ENCODE measurements at places on chromosomes 11 and 22. TPM values are rescaled to one million over a fixed set of nuclear protein-coding genes. Genes with fewer than 3 reads are reported as not detected.

The HSPB2 gene
- total RNA-seq, result 9.2 TPM

The RAPSN gene
- 0.64 TPM for total RNA-seq

The TMA7B gene
- total RNA-seq, result 0.69 TPM

The MS4A6E gene
- not detected for total RNA-seq

The CEND1 gene
- not detected for total RNA-seq

The SPTBN2 gene
- total RNA-seq, result 8.1 TPM

The SCGB1C1 gene
- total RNA-seq, result not detected

The GP1BB gene
- total RNA-seq, result 1.3 TPM

The NXPE4 gene
- total RNA-seq, result not detected

- H3K4me1 ChIP-seq, result peaks cover 6% of the 10 kb centered on the region
- no peaks in the 10 kb centered on the region for H3K27me3 ChIP-seq
- peak; percentile 7 for DNase-seq
- H3K36me3 ChIP-seq, result peaks cover 10% of the 10 kb centered on the region
Measured at GRCh38 chr11:61378713-61379313, 13.6 kb upstream of the TMEM216 start.

- H3K4me1 ChIP-seq, result no peaks in the 10 kb centered on the region
- H3K27me3 ChIP-seq, result peaks cover 27% of the 10 kb centered on the region
- DNase-seq, result no peak
- no peaks in the 10 kb centered on the region for H3K36me3 ChIP-seq
Measured at GRCh38 chr22:49139492-49140151, 688.1 kb downstream of the BRD1 start.

GRCh38 chr11:27296497-27296896, 66.5 kb downstream of the CCDC34 start:
- H3K27me3 ChIP-seq, result no peaks in the 10 kb centered on the region
- no peak for DNase-seq
- H3K36me3 ChIP-seq, result no peaks in the 10 kb centered on the region
- no peak overlapping the region for H3K4me3 ChIP-seq
- H3K27ac ChIP-seq, result no peak overlapping the region

DNA sequence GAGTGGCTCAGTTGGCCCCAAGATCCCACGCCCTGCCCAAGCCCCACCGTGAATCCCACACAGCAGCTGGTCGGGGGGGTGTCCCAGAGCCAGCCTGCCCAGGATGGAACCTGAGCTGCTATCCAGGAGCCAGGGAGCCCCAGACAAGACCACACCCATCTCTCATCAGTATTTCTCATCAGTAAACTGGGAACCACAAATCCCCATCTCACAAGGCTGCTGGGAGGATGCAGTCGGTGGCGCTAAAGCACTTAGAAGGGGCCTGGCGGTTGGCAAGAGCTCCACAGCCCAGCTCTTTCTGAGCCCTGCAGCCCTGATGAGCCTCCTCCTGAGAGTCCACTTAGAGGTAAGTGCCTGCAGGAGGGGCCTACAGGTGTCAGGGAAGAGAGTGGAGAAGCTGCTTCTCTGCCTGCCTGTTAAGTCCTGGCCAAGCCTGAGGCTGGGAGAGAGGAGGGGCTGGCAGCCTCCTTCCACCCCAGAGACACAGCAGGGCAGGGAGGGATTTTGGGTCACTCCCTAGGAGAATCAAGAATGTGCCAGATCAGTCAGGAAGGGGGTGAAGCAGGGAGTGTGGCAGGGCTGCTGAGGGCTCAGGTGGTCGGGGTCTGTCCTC, 6.1 kb downstream of the FADS3 start:
- H3K36me3 ChIP-seq, result no peaks in the 10 kb centered on the region
- H3K27me3 ChIP-seq, result no peaks in the 10 kb centered on the region
- no peak overlapping the region for H3K4me3 ChIP-seq
- peaks cover 10% of the 10 kb centered on the region for H3K4me1 ChIP-seq
- no peak for DNase-seq
- no peak overlapping the region for H3K27ac ChIP-seq

DNA sequence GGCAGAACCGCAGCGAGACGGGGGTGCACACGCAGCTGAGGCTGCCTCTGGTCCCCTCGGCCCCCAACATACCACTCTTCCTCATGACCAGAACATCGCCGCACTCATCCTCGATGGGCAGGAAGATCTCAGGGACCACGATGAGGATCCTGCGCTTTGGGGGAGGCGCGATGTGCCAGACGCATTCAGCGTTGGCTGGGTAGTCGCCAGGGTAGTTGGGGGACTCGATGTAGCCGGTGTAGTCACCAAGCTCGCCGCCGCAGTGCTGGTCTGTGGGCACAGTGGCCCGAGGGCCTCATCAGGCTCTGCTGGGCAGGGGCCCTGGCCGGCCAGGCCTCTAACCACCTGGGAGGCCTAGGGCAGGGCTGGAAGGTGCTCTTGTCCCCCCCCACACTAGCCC, 23.0 kb upstream of the TTLL12 start:
- no peaks in the 10 kb centered on the region for H3K4me1 ChIP-seq
- no peak overlapping the region for H3K4me3 ChIP-seq
- H3K36me3 ChIP-seq, result no peaks in the 10 kb centered on the region
- DNase-seq, result no peak
- no peaks in the 10 kb centered on the region for H3K27me3 ChIP-seq

- no peaks in the 10 kb centered on the region for H3K27me3 ChIP-seq
- H3K36me3 ChIP-seq, result peaks cover 53% of the 10 kb centered on the region
- H3K4me3 ChIP-seq, result no peak overlapping the region
Measured at GRCh38 chr11:58530236-58530635, 22.3 kb upstream of the OR5B21 start.

DNA sequence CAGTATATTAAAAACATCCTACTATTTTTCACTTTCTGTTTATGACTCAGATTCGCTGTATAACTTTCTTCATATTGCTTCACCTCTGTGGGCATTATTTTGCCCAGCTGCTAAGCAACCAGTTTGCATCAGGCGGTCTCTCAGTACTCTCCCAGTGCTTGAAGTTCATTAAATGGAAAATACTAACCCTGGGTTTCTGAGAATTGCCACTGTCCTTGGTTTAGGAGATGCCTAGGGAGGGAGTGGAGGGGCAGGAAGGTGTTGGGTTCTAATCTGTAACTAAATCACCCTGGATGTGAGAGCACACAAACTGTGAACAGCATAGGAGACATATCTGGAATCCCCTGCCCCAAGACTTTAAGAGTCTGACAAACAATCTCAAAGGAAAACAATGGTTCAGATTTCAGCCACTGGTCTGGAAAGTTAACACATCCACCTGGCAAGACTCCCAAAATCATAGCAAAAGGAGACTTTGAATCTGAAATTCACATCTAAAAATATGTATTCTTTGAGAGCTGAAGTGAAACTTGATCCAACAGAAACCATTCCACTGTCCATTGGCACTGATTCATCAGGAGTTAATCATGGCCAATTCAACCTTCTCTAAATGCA, 540.0 kb downstream of the SOX6 start:
- peak overlapping the region; percentile 40 for H3K27ac ChIP-seq
- no peaks in the 10 kb centered on the region for H3K27me3 ChIP-seq
- no peaks in the 10 kb centered on the region for H3K36me3 ChIP-seq
- no peak overlapping the region for H3K4me3 ChIP-seq

- H3K36me3 ChIP-seq, result no peaks in the 10 kb centered on the region
- no peak for DNase-seq
- no peak overlapping the region for H3K4me3 ChIP-seq
- peaks cover 14% of the 10 kb centered on the region for H3K4me1 ChIP-seq
- no peak overlapping the region for H3K27ac ChIP-seq
Measured at GRCh38 chr11:86978756-86979608, 23.8 kb upstream of the FZD4 start.

DNA sequence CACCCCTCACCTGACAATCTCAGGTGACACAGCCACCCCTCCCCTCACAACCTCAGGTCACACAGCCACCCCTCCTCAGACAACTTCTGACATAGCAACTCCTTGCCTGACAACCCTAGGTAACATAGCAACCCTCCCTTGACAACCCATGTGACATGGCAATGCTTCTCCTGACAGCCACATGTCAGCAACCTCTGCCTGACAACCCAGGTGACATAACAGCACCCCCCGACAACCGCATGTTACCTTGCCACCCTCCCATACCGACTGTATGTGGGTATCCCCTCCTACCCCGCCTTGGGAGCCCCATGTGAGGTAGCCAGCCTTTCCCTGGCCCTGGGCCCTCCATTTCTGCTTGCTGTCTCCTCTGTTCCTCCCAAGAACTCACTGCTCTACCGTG, 77.7 kb upstream of the B3GAT1 start:
- DNase-seq, result peak; percentile 34
- no peak overlapping the region for H3K27ac ChIP-seq
- H3K4me3 ChIP-seq, result no peak overlapping the region
- no peaks in the 10 kb centered on the region for H3K27me3 ChIP-seq

GRCh38 chr11:90318651-90319050, 95.8 kb upstream of the CHORDC1 start:
- H3K4me1 ChIP-seq, result no peaks in the 10 kb centered on the region
- H3K27ac ChIP-seq, result no peak overlapping the region
- no peak for DNase-seq
- no peaks in the 10 kb centered on the region for H3K27me3 ChIP-seq
- no peaks in the 10 kb centered on the region for H3K36me3 ChIP-seq

DNA sequence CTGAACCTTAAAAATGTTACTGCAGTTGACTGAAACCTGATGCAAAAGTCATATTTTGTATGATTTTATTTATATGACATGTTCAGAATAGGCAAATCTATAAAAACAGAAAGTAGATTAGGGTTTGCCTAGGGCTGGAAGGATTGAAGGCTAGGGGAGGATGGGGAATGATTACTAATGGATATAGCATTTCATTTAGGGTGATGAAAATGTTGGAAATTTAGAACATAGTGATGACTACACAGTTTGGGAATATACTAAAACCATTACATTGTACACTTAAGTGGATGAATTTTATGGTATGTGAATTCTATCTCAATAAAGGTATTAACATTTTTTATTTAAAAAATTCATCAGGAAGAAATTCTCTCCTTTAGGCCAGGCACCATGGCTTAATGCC, 22.9 kb upstream of the PAFAH1B2 start:
- H3K4me1 ChIP-seq, result no peaks in the 10 kb centered on the region
- no peak for DNase-seq
- no peak overlapping the region for H3K27ac ChIP-seq
- no peaks in the 10 kb centered on the region for H3K27me3 ChIP-seq

- no peak for DNase-seq
- H3K4me1 ChIP-seq, result no peaks in the 10 kb centered on the region
- no peaks in the 10 kb centered on the region for H3K36me3 ChIP-seq
- peak overlapping the region; percentile 51 for H3K4me3 ChIP-seq
- peak overlapping the region; percentile 69 for H3K27ac ChIP-seq
Measured at GRCh38 chr22:50673231-50674129, 857 bp downstream of the SHANK3 start.

DNA sequence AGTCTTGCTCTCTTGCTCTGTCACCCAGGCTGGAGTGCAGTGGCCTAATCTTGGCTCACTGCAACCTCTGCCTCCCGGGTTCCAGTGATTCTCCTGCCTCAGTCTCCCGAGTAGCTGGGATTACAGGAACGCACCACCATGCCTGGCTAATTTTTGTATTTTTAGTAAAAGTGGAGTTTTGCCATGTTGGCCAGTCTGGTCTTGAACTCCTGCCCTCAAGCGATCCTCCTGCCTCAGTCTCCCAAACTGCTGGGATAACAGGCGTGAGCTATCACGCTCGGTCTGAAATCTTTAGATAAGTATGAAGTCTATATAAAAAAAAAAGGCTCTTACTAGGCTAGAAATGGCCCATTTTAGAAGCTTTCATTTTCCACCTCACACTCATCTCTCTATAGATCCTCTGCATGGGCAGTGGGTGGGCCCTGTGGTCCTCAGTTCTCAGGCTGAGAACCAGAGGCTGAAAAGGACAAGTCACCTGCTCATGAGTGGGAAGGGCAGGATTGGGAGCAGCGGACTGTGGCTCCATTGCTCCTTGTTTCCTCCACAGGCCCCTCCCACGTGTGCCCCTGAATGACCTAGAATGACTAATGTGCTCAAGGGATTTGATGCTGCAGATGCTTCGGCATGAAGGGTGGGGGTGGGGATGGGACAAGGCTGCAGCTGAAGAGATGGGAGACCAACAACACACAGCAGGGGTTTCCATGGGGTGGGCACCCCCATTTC, 19.8 kb upstream of the PRAME start:
- no peaks in the 10 kb centered on the region for H3K36me3 ChIP-seq
- peaks cover 20% of the 10 kb centered on the region for H3K27me3 ChIP-seq
- no peak for DNase-seq
- no peak overlapping the region for H3K27ac ChIP-seq

GRCh38 chr11:66546368-66546965, at the start of gene ACTN3:
ACTN3 (plus strand) TSS chr11:66546903; CDS start chr11:66546938, 35 bp downstream.
- H3K4me3 ChIP-seq, result peak within 1 kb of the TSS; percentile 86
- H3K4me1 ChIP-seq, result peaks cover 28% of the 10 kb centered on the region
- DNase-seq, result no peak
- H3K27ac ChIP-seq, result peak within 1 kb of the TSS; percentile 85
- peaks cover 15% of the 10 kb centered on the region for H3K36me3 ChIP-seq
- H3K27me3 ChIP-seq, result no peaks in the 10 kb centered on the region

- no peaks in the 10 kb centered on the region for H3K27me3 ChIP-seq
- no peak overlapping the region for H3K27ac ChIP-seq
- no peak overlapping the region for H3K4me3 ChIP-seq
- H3K4me1 ChIP-seq, result no peaks in the 10 kb centered on the region
- no peaks in the 10 kb centered on the region for H3K36me3 ChIP-seq
- DNase-seq, result no peak
Measured at GRCh38 chr11:59429924-59430516, 3.8 kb upstream of the OR5A2 start.

DNA sequence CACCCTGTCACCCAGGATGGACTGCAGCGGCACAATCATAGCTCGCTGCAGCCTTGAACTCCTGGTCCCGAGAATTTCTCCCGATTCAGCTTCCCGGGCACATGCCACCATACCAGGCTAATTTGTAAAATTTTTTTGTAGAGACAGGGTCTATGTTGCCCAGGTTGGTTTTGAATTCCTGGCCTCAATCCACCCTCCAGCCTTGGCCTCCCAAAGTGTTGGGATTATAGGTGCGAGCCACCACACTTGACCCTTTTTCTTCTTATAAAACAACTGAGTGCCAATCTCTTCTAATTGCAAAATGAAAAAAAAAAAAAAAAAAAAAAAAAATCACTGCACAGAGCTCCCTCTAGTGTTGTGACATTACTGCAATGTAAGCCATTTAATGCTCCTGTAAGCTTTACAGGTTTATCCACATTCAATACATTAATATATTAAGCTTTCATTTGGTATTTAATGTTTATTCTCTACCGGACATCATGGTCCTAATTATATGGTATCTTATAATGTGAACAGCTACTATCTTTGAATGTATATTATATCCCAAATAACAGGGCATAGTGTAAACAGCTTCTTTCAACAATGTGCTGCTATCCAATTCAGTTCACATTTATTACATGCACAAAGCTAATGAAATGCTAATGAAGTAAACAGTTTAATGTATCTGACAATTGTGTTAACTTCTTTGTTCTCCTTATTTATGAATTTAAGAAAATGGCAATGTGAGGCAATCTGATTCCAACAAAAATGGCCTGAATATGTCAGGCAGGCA, 44.6 kb downstream of the COPB1 start:
- H3K36me3 ChIP-seq, result peaks cover 39% of the 10 kb centered on the region
- H3K4me1 ChIP-seq, result no peaks in the 10 kb centered on the region
- H3K27me3 ChIP-seq, result no peaks in the 10 kb centered on the region
- no peak overlapping the region for H3K27ac ChIP-seq
- H3K4me3 ChIP-seq, result no peak overlapping the region
- DNase-seq, result no peak
